ENCODE measurements at places on chromosomes 16 and 17. TPM values are rescaled to one million over a fixed set of nuclear protein-coding genes. Genes with fewer than 3 reads are reported as not detected.

INCA1 gene
- 1.6 TPM for total RNA-seq

CD300LB gene
- total RNA-seq: not detected

KRTAP3-1 gene
- not detected for total RNA-seq

P2RX5 gene
- 24.9 TPM for total RNA-seq

MYCBPAP gene
- 0.35 TPM for total RNA-seq

LITAFD gene
- not detected for total RNA-seq

TRAPPC2L gene
- 102 TPM for total RNA-seq

ARHGAP23 gene
- total RNA-seq: 65.4 TPM

CFAP52 gene
- total RNA-seq: 0.16 TPM

CSH2 gene
- not detected for total RNA-seq

MRPL12 gene
- total RNA-seq: 223 TPM

SEPTIN12 gene
- not detected for total RNA-seq

TMEM231 gene
- 9.6 TPM for total RNA-seq

TBC1D3E gene
- total RNA-seq: not detected

GAS2L2 gene
- total RNA-seq: 0.08 TPM

CMTM2 gene
- total RNA-seq: not detected

KRT24 gene
- total RNA-seq: not detected

PRAC2 gene
- total RNA-seq: not detected

CACNG4 gene
- total RNA-seq: 10.3 TPM

MYADML2 gene
- total RNA-seq: not detected

THAP11 gene
- total RNA-seq: 38.7 TPM

ABCC3 gene
- 112 TPM for total RNA-seq

LRRC36 gene
- 0.08 TPM for total RNA-seq

SLFN14 gene
- not detected for total RNA-seq

GLTPD2 gene
- total RNA-seq: not detected

ADAM11 gene
- total RNA-seq: 2.6 TPM

PLCG2 gene
- 3.3 TPM for total RNA-seq

STX1B gene
- total RNA-seq: 1.5 TPM

CDH11 gene
- total RNA-seq: 0.61 TPM

MT3 gene
- total RNA-seq: 0.62 TPM

SNAI3 gene
- total RNA-seq: 0.17 TPM

SEPTIN1 gene
- 2.2 TPM for total RNA-seq

AANAT gene
- total RNA-seq: 0.36 TPM
